ENCODE measurements at places on chromosomes 5 and 9. TPM values are rescaled to one million over a fixed set of nuclear protein-coding genes. Genes with fewer than 3 reads are reported as not detected.

DNA sequence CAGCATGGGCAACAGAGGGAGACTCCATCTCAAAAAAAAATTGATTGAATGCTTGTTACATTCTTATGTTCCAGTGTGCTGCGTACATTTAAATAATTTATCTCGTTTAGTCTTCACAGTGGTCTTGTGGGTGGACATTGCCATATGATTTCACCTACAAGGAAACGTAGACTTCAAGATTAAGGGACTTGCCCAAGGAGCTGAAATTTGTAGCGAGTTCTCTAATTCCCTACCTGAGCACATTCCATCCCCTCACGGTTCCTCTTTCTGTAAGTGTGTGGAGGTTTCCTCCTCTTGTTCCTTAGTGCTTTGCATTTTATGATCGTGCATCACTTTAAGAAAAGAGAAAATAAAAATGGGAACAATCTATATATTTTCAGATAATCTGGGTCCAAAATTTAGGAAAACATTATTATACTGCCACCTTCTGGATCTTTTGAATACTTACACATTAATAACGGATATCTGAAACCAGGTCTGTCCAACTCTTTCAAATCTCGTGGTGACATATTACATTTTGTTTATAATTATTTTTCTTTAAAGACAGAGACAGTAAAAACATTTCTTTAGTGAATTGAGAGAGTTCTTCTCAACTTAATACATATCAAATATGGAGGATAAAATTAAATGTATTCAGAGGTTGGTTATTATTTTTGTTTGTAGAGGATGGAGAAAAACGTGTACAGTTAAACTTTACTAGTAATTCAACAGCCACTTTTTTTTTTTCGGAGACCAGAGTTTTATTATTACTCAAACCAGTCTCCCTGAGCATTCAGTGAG lies 29.9 kb upstream of the C7 start:
- DNase-seq = no peak

- no peak for DNase-seq
Measured at GRCh38 chr5:36552651-36553393, 53.6 kb upstream of the SLC1A3 start.

GAS1 gene
- total RNA-seq = 0.15 TPM

- no peak for DNase-seq
Measured at GRCh38 chr9:110343551-110343950, 5.9 kb upstream of the TXNDC8 start.

- no peak for DNase-seq
Measured at GRCh38 chr9:128529191-128529590, 23.2 kb upstream of the SPTAN1 start.

DNA sequence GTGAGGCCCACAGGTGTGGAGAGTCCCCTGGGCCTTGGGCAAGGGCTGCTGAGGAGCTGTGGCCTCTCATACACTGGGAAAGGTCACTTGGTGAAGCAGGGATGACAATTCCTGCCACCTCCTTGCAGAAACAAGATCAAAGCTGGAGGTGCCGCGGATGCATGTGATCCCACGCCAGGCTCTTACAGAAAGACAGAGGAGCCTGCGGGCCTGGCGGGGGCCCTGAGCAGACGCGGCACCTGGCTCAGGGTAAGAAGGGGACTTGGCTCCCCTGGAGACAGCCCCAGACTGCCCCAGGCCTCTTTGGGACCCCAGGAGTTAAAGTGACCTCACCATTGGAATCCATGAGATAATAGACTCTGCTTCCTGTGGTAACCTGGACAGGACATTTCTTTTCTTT lies 4.8 kb downstream of the GFPT2 start:
- DNase-seq = no peak

- no peak for DNase-seq
Measured at GRCh38 chr9:77588271-77588937, 59.7 kb downstream of the GNA14 start.

MOB3B gene
- 3.0 TPM for total RNA-seq

STK10 gene
- 55.1 TPM for total RNA-seq

BHMT2 gene
- not detected for total RNA-seq

NEUROG1 gene
- total RNA-seq = not detected

IL3 gene
- not detected for total RNA-seq

GRCh38 chr9:117412006-117412715 lies 2.7 kb downstream of the ASTN2 start:
- no peak for DNase-seq

GRCh38 chr5:148186248-148187003 lies 16.4 kb upstream of the SPINK6 start:
- DNase-seq = peak; percentile 9

ZNF622 gene
- total RNA-seq = 25.9 TPM

DNA sequence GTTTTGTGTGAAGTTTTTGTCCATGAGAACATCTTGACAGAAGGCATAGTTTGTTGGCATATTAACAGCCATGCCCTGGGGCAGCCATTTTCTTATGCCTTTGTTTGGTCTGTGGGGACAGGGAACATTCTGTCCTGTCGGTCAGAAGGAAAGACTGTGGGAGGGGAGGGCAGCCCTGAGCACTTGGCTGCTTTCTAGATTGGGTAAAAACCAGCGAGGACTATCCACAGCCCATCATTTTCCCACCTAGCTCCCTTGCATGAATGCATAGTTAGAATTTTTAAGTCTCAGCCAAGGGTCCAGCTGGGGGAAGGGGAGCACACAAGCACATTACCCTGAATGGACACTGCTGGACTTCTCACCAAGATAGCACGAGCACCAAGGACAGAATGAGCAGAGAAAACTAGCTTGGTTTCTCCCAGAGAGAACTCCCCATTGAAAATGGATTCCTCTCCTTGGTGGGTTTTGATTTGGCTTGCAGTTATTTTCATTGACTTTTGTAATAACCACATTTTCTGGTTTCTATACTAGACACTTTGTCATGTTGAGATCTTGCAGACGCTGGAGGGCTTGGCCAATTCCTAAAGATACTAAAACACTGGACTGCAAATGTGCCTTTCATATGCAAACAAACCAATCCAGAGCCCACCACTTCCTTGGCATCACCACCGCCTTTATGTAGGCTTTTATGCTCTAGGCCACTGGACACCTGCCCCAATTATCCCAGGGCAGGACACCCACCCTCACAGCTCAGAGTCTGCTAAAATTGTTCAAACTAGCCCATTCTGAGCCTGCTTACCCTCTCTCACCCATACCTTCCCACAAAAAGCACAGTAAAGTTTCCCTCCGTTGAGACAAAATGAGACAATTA lies 129.9 kb downstream of the BOD1 start:
- DNase-seq = no peak

GRCh38 chr9:8627976-8628679 lies 828.5 kb upstream of the DMAC1 start:
- no peak for DNase-seq

- no peak for DNase-seq
Measured at GRCh38 chr9:98367371-98367900, 112.0 kb upstream of the TBC1D2 start.

- no peak for DNase-seq
Measured at GRCh38 chr5:40227366-40227765, 452.3 kb upstream of the PTGER4 start.

LVRN gene
- total RNA-seq = not detected

INSL4 gene
- total RNA-seq = not detected

DNA sequence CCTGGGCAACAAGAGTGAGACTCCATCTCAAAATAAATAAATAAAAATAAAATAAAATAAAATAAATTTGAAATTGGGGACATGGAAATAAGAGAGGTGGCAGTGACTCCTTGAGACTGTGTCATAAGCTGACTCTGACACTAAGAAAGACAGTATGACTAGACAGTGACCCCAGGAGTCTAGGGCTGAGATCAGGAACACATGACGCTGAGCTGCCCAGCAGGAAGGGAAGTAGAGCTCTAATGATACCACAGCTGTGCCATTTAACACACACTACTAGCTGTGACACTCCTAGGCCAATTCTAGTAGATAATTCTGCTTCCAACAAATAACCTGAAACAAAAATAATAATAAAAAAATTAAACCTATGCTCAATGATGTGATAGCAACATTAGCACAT lies 293.0 kb downstream of the SEC61B start:
- no peak for DNase-seq

DNA sequence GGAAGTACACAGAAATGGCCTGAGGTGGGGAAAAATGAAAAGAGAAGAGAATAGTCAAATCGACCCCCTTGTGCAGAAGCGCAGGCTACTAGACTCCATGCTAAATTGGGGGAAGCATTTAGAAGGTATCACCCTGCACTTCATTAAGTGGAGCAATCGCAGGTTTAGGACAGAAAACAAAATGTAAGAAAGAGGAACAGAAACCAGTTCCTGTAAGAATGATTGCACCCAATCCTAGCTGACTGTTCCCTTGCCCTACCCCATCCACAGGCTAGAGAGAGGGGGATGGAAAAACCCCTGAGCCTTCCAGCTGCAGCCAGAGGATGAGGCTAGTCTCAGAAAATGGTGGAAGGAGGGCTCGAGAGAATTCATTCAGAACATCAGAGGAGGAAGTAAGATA lies 23.9 kb upstream of the PPP1R2B start:
- no peak for DNase-seq

DNA sequence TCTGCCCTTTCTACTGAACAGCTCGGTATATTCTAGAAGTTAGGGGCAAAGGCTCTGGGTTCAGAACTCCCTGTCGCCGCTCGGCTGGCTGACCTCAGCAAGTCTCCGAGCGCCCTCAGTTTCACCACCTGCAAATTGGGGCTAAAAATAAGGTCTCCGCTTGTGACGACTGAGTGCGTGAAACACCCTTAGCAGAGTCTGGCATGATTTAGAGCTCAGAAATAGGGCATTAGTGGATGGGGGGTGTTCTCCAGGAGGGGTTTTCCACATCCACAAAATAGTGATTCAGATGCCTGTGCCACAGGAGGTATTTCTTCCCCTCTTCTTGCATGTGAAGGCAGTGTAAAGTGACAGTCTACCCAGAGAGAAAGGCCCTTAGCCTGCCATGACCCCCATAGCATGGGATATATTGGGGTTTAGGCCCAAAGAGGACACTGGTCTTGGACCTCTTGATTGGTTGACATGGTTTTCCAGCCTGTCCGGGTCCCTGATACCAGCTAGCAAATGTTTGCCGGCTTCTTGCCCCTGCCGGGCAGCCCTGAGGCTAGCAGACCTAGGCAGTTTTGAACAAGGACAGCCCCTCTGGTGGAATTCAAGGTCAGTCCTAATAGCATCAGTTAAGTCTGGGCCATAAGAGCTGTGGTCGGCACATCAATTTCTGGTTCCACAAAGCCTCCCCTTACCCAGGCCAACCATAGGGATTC lies 1.4 kb downstream of the ERGIC1 start:
- no peak for DNase-seq

DNA sequence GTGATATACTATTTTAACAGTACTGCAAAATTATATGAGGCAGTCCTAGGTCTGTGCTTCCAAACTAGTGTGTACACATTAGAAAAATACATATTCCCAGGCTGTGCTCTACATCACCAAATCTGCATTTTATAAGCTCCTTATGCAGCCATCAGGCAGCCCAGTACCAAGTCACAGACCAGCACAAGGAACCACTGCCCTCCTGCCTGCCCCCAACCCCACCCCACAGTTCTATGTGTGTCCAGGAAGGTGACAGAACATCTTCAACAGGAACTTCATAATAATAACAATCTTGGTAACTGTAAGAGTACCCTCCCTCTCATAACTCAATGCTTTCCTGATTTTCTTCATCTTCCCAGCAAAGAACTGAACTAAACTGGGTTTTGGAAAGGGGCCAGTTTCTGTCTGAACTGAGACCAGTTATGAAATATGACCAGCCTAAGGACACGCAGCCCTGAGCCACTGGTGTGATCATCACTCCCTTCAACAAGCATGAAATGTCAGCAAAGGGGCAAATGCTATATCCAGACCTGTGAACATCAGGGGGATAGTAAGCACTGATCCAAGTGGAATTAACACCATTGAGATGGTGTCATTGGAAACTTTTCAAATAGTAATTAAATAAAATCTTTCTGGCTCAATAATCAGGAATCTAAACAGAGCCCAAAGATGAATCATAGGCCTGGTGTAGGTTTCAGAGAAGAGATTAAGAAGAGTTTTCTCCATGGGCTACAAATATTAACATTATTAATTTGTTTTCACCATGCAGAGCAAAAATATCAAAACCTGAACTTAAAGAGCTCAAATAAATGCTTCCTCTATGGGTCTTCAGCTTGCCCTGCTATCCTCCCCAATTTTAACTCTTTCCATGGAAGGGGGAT lies 82.1 kb downstream of the DPYSL3 start:
- no peak for DNase-seq

DNA sequence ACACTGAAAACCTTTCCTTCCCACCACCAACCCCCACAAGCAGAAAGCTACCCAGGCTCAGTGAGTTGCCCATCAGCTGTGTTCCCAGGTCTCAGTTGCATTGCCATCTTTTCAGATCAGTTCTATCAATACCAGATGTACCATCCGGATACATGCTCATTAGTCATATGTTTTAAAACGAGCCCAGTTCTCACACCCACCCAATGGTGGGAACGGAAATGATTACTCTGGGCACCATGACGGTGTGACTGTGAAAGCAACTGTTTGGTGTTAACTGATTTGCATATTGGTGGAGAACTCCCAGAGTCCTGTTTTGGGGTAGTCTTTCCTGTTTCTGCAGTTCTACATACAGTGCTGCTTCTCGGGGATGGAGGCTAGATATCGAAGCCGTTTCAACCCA lies 212.3 kb downstream of the TRIM36 start:
- DNase-seq = no peak

LCN2 gene
- not detected for total RNA-seq

DNA sequence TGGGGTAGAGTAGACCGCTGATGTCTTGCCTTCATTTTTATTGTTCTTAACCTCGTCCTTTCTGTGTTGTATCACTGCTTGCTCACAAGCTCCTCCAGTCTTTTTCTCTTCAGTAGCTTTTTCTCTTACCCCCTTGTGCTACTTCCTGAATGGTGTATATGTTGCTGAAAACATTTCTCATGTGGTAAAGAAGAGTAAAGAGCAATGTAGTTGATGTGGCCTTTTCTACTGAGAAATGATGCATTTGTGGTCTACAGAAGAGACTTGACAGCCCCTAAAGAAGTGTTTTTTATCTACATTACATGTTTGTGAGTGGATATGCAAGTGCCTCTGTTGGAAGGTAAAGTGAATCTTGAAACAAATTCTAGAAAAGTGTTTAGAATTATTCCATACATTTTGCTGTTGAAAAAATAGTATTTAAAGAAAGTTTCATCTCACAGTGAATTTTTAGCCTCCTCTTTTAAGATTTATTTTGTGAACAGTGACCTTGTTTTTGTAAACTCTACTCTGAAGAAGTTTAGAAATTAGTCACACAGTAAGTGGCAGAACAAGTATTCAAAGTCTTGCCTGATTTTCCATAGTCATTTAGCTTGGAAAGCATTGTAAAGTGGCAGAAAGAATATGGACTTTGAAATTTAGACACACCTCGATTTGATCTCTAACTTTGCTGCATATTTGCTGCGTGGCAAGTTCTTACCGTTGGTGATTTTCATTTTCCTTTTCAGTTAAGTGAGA lies 17.4 kb downstream of the CDC42SE2 start:
- DNase-seq = no peak

- peak; percentile 30 for DNase-seq
Measured at GRCh38 chr9:15423231-15423985, 732 bp downstream of the SNAPC3 start.

GRCh38 chr5:33631786-33632185 lies 191.0 kb downstream of the TARS1 start:
- no peak for DNase-seq

GRCh38 chr5:65854925-65855324 lies 71.5 kb upstream of the ERBIN start:
- no peak for DNase-seq
